Fibroblast of lung (primary cell): ENCODE measurements at places on chromosomes 1 and 21. TPM values are rescaled to one million over a fixed set of nuclear protein-coding genes. Genes with fewer than 3 reads are reported as not detected.

The HEYL gene
- total RNA-seq, result under 0.01 TPM in 1 of 2 replicates, not detected in the other

The HCN3 gene
- total RNA-seq, result 0.99 and 1.0 TPM in 2 replicates

The C1orf52 gene
- 10.0 and 11.4 TPM in 2 replicates for total RNA-seq

The PTP4A2 gene
- total RNA-seq, result 268 and 366 TPM in 2 replicates

The LCE1B gene
- not detected in 2 replicates for total RNA-seq

The BGLAP gene
- total RNA-seq, result 0.26 and 0.50 TPM in 2 replicates

The FAM177B gene
- not detected in 2 replicates for total RNA-seq

The OR2L3 gene
- under 0.01 TPM in 1 of 2 replicates, not detected in the other for total RNA-seq

The RSRP1 gene
- total RNA-seq, result 123 and 128 TPM in 2 replicates
